ENCODE measurements at places on chromosomes 13 and 19.

DNA sequence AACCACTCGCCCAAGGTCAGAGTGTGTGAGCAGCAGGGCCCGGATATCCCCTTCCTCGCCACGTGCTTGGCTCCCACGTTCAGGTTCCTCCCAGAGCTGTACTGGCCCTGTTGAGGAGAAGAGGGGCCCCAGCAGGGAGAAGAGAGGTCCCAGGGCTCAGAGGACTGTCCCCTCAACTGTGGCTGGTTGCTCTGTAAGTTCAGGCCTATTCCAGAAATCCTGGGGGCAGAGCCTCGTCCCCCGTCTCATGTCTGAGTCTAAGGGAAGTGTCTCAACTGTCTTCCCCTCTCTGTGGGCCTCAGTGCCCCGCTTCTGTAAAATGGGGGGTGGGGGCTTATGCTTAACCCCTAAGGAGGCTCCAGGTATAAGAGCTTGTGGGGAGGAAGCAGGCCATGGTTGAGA lies 3.9 kb downstream of the PPP5C start:
- peak; percentile 60 for DNase-seq

DNA sequence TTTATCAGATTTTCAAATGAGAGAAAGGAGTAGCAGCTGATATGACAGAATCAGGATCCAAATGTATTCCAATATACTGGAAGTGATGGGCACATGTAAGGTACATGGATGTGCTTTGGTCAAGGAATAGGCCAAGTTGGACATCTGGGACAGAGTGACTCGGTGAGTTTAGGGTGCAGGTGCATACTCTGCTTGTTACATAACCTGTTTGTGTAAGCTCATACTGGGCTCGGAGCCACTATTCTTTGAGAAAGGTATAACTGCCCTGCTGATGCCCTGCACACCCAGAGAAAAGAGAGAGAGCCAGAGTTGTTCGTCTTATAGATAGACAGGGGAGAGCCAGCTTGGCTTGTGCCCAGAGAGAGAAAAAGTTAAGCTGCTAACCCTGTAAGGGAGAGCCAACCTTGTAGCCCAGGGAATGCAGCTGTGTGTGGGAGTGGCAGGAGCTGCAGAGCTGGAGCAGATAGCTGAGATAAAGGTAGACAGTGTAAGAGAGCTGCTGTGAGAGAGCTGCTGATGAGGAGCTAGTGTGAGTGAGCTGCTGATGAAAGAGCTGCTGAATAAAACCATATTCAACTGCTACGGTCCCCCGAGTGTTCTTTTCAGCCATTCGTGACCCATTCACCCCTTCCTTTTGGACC lies 40.7 kb upstream of the N4BP2L1 start:
- DNase-seq: no peak

GRCh38 chr13:113759525-113760137 lies 605 bp downstream of the TMEM255B start:
- DNase-seq: peak; percentile 63

- DNase-seq: no peak
Observed at GRCh38 chr19:21023901-21024300, 3.4 kb downstream of the ZNF430 start.

- peak; percentile 43 for DNase-seq
Observed at GRCh38 chr19:33722456-33723239, 74.0 kb upstream of the KCTD15 start.

DNA sequence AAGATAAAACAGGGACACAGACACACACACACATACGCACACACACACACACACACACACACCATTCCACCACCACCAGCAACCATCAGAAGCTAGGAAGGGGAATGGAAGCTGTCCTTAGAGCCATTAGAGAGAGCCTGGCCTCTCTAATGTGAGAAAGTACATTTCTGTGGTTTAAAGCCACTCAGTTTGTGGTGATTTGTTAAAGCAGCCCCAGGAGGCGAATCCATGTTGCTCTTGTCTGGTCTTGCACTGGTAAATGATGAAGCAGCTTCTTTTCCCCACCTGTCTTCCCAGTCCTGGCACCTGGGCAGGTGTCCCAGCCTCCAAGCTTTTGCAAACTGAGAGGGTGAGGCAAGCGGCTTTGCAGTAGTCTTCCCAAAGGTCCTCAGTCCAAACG lies 118.9 kb upstream of the KL start:
- DNase-seq: no peak

DNA sequence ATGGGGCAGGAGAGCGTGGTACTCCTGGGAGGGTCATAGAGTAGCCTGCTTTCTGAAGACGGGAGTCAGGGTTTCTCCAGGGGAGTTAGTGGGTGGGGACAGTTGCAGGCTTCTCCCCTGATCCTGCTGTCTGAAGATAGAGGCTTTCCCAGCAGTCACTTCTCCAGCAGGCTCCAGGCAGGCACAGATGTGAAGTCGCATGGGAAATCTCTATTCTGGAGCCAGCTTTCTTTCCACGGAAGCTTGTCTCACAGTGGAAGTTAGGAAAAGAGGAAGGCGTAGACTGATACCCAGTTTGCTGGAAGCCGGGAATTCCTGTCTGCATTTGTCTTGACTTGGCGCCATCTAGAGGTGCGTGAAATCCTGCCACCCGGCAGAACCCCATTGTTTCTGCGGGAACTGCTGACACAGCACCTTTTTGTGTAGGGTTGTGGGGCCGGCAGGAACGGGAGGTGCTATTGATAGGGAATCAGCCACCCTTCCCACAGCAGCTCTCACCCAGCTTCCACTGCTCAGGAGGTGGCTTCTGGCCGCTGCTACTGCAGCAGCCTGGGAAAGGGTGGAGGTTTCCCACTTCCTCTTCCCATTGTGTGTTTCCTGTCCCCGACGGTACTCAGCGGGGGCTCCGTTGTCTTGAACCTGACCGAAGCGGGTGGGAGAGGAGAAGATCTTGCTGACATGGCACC lies 28.5 kb upstream of the NPAS1 start:
- peak; percentile 84 for DNase-seq
